NCI-H748 treated with DMSO at 0.1 percent for 48 hours (cell line): ENCODE measurements at places on chromosomes 3 and 15.

DNA sequence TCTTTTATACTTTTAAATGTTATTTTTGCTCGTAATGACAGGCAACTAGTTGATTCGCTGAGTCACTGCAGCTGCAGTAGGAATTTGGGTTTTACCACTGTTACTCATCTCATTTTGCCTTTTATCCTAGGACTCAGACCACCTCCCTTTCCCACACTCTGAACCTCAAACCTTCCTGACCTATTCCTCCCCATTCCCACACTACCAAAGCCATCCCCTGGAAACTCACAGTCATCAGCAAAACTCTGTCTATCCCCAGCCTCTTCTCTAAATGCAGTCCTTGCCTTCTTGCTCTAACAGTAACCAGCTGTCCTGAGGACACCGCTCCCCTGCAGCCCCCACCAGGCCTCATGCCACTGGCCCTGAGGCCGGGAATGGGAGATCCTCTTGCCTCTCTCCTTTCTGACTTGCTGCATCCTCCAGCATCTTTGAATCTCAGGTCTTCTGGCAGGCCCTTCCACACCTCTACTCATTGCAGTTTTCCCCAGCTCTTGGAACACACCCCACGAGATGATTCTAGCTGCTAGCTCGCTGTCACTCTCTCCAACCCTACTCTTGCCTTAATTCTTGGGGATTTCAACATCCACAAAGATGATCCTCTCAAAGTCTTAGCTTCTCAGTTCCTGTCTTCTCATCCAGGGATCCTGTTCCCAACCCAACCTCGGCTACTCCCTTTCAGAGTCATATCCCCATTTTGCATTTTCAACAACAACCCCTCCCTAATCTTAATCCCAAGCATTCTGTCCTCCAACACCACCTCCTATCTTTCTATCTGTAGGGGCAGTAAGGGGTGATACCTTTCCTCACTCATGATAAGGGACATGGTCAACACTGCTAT lies 55.9 kb upstream of the C3orf80 start:
- DNase-seq, result no peak

DNA sequence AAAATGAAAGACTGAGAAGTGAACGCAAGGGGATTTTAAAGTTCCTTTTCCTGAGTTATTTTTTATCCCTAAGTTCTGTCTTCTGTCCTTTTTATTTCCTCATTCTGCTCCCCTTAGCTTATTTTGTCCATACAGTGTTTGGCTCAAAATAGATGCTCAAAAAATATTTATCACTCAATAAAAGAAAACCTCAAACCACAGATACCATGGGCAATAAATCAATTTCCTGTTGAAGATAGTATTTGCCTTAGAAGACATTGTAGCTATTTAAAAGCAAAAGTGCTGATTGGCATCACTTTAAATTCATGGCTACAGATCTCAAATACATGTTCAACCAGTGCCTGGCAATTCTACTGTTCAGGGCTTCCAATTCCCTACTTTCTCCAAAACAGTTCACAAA lies 316.5 kb upstream of the ADAMTS9 start:
- no peak for DNase-seq

DNA sequence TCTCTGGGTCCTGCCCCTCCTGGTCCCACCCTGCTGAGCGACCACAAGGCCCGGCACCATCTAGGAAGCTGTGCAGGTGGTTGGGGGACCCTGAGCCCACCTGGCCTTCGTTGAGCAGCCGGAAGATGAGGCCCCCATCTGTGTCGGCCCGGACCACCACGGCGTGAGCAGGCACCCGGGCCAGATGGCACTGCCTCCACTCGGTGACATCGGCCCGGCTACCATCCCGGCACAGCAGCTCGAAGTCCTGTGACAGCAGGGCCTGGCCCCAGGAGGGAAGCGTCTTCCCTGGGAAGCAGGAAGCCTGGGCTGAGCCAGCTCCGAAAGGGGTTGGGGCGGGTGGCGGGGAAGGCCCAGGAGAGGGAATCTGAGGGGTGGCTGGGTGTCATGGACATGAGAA lies 12.6 kb downstream of the MELTF start:
- no peak for DNase-seq

DNA sequence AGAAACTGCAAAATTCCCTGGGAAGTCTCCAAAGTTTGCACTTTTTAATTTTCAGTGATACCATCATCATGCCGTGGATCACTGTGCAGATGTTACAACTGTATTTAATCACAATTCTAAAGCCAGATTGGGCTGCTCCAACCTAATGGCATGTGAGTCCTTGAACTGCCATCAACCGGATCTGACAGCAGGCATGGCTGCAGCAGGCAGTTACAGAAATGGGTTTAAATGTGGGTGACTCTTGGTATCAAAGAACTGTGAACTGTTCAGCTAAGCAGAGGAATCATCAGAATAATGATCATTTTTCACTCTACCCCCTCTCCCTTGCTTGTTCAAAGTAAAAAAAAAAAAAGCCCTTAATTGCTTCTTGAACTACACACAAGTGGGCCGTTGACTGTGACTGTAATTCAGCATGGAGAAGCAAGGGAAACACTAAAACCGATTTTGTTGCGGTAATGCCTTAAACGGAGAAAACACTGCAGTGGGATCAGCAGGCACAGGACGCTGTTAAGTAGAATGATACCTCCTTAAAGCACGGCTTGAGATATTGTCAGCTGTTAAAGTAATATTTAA lies 152.4 kb downstream of the RORA start:
- DNase-seq, result no peak

DNA sequence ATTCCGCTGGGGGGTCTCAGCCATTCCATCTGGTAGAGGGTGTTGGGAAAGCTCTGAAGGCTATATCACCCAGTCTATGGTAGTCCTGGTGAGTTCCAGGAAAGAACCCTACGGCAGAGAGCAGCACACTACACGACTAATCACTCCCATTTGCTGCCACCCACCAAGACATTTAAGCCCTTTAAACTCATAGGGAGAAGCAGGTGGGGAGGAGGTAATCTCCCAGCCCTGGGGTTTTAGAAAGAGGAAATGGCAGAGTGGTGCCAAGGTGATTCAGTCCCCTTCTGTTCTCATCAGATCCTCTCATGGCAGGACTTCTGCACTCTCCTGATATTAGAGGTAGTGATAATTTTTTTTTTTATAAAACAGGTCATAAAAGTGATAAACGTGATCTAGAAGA lies 10.6 kb upstream of the VWA5B2 start:
- DNase-seq, result no peak

GRCh38 chr15:89543389-89543788 lies 31.9 kb upstream of the TICRR start:
- DNase-seq, result no peak

DNA sequence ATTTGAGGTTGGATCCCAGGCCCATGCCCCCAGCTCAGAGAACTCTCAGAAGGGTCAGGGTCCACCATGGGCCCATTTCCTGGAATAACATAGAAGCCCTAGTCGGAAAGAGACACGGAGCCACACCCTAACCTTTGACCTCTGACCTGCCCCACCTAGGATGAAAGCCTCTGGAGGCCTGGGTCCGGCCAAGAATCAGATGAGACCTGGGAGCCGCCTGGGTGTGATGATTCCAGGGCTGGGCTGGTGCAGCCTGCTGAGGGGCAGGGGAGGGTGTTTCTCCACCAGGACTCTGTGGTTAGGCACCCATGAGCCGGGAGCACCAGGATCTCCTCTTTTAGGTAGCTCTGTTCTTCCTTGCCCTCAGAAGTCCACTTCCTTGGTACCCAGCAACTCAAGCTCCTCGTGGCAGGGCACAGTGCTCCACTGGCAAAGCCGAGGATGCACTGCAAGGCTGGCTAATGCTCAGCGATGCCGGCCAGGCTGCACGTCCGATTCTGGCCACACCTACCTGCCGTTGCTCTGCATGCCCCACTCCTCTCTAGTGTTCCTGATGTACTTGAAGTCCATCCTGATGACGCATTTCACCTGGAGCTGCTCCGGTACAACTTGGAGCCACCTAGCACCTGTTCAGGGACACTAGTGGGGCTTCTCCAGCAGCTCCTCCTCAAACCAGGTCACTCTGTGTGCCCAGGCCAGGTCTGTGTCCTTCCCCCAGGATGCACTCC lies 57.4 kb downstream of the ZNF445 start:
- DNase-seq, result no peak

GRCh38 chr3:11238880-11239279 lies 33.3 kb upstream of the ATG7 start:
- no peak for DNase-seq

GRCh38 chr15:90912770-90913075 lies 9.6 kb downstream of the MAN2A2 start:
- no peak for DNase-seq

DNA sequence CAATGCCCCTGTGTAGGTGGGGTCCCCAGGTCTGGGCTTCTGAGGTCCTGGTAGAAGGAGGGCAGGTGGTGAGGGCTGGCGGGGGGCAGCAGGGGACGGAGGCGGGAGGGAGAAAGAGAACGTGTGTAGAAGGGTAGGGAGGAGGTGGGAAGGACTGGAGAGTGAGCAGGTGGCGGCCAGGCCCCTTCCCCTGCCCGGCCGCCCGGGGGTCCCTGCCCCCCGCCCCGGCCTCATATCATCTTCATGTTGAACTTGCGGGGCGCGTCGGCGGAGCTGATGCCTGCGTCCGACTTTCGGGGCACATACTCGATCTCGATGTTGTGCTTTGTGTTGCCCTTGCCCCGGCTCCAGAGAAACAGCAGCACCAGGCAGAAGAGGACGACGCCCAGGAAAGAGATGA lies 18.9 kb downstream of the LINGO1 start:
- no peak for DNase-seq
